Caki2 (cell line): ENCODE measurements at places on chromosomes 2 and 18.
A peak's percentile ranks its signal among the peaks of the same experiment; 100 is the strongest.

GRCh38 chr2:10846110-10846861 lies 33.7 kb upstream of the PDIA6 start:
- no peak for DNase-seq

GRCh38 chr2:78676921-78677696 lies 348.4 kb upstream of the REG3G start:
- no peak for DNase-seq

- peak; percentile 12 for DNase-seq
Observed at GRCh38 chr2:158395166-158395565, 61.4 kb downstream of the CCDC148 start.

DNA sequence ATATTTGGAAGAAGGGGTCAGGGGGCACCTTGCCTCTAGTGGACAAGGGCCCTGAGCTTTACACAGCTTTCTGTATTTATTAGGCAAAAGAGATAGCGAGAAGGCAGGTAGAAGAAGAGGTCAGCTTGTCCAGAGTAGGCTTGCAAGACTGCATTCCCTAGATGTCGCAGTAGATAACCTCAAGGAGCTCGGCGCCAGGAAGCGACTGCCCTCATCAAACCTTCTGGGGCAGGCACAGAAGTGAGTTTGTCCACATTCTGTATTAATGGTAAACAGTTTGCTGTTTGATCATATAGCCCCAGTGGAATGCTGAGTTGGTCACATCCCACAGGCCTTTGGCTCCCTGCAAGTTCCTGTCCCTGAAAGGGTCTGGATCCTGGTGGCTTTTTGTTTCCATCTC lies 7.0 kb downstream of the CHCHD5 start:
- DNase-seq: no peak

- DNase-seq: no peak
Observed at GRCh38 chr2:158013891-158014290, 87.8 kb upstream of the UPP2 start.
